BJ (cell line): ENCODE measurements at places on chromosomes 5 and 9.

DNA sequence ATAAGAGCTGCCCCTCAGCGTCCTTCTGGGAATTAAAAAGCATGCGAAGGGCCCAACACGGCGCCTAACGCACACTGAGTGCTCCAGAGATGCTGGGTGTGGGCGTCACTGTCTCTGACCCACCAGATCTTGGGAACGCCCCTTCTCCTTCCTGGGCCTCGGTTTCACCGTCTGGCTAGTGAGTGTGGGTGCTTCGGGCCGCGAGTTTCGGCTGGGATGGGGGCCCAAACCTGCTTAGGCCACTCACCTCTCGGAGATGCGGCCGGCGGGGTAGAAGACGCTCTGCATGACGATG lies 3.7 kb downstream of the PIP5KL1 start:
- no peak for DNase-seq

- DNase-seq, result no peak
Measured at GRCh38 chr9:120698766-120699165, 15.5 kb downstream of the MEGF9 start.

DNA sequence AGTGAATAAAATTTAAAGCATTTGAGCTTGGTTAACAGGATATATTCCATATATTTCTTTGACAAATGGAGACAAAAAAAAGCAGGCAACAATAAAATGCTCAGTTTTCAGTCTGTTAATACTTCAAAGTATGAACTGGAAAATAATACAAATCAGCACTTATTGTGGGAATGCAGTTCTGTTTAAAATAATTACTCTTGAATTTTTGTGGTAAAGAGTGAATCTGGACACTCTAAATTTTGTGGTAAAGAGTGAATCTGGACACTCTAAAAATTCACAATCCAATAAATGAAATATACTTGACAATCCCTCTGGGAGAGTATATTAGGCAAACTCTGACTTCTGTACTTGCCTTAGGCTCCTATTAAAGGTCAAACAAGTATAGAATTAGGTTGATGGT lies 141.9 kb upstream of the RASA1 start:
- no peak for DNase-seq

- no peak for DNase-seq
Measured at GRCh38 chr5:36885566-36886485, 9.3 kb downstream of the NIPBL start.

- DNase-seq, result no peak
Measured at GRCh38 chr9:113673726-113674125, 202.4 kb upstream of the ZNF618 start.
